ENCODE measurements at places on chromosomes 5 and 9. TPM values are rescaled to one million over a fixed set of nuclear protein-coding genes. Genes with fewer than 3 reads are reported as not detected.

The MAMDC2 gene
- total RNA-seq: 12.2 TPM

The RAD50 gene
- total RNA-seq: 35.1 TPM

The OR2V1 gene
- not detected for total RNA-seq

The PPP2R2B gene
- 0.62 TPM for total RNA-seq

The PCDHA13 gene
- not detected for total RNA-seq

The GABBR2 gene
- total RNA-seq: 9.7 TPM
